ENCODE measurements at places on chromosomes 2 and 18. TPM values are rescaled to one million over a fixed set of nuclear protein-coding genes. Genes with fewer than 3 reads are reported as not detected.

The ST8SIA3 gene
- not detected for total RNA-seq

The AQP12B gene
- total RNA-seq = not detected

DNA sequence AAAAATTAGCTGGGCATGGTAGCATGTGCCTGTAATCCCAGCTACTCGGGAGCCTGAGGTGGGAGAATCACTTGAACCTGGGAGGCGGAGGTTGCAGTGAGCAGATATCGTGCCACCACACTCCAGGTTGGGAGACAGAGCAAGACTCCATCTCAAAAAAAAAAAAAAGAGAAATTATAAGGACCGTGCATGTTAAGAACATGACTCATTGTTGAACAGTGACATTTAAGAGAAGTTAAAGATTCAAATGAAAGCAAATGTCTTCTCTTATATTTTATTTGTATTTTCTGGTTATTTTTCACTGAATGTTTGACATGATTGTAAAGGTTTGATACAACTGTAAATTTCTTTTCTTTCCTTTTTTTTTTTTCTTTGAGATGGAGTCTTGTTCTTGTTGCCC lies 69.6 kb downstream of the APLF start:
- H3K27me3 ChIP-seq = no peaks in the 10 kb centered on the region
- no peak overlapping the region for H3K27ac ChIP-seq

DNA sequence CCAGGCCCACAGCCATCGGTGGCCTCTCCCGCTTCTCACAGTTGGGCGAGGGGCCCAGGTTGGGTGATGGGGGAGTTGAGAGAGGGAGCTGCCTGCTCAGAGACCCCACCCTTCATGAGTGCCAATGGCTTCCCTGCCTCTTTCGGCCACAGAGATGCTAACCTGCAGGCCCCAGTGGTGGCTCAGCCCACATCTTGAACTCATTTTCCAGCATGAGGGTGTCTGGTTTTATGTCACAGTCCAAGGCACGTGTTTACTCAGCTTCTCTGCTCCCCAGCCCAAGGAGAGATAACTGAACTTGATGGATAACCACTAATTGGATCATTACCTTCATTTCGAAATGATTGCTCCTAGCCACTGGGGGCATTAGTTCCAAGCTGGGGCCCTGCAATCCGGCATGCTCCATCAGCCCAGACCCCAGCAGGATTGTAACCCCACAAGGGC lies 45.9 kb upstream of the SIX2 start:
- no peak overlapping the region for H3K27ac ChIP-seq
- no peak overlapping the region for H3K4me3 ChIP-seq
- H3K27me3 ChIP-seq = no peaks in the 10 kb centered on the region
- no peak for DNase-seq

DNA sequence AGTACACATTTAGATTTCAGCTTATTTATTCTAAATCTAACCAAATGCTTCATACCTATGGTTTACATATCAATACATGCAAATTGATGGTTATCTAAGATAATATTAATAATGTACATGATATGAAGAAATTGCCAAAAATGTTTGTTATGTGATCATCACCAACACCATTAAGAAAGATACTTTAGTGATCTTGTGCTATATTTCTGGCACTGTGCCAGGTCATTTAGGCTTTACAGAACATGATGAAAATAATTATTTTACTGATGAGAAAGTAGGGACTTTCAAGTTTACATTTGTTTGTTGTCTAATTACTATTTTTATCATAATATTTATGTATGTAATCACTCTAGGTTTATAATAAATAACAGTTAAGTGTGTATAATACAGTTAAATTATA lies 158.3 kb downstream of the GULP1 start:
- H3K27ac ChIP-seq = no peak overlapping the region
- H3K27me3 ChIP-seq = no peaks in the 10 kb centered on the region
- H3K36me3 ChIP-seq = no peaks in the 10 kb centered on the region

- peak overlapping the region; percentile 25 for H3K4me3 ChIP-seq
- H3K27ac ChIP-seq = peak overlapping the region; percentile 69
- H3K4me1 ChIP-seq = peaks cover 80% of the 10 kb centered on the region
- no peaks in the 10 kb centered on the region for H3K27me3 ChIP-seq
- no peak for DNase-seq
Measured at GRCh38 chr2:201130524-201131186, 14.7 kb downstream of the CFLAR start.

DNA sequence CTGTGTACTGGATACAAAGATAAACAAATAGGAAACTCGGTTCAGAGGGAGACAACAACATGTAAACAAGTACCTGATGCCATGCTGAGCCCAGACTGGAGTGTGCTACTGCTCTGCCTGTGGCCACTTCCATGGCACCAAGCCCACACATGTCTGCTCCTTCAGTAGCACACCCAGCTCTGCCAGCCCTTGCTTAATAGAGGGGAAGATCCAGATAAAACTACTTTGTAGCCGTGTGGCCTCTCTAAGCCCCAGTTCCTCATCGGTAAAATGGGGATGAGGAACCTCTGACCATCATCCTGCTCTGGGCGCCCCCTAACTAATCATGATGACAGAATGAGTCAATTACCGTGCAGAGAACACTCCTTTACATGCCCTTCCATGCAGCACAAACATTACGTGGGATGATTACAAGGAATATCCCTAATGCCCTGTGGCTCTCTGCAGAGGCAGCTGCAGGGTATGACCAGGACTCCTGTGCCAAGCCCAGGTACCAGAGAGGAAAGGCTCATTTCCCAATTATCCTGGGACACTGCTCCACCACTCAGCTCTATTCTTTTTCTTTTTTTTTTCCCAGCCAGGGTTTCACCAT lies 34.9 kb downstream of the DNMT3A start:
- DNase-seq = no peak
- H3K27ac ChIP-seq = peak overlapping the region; percentile 62
- H3K4me1 ChIP-seq = peaks cover 94% of the 10 kb centered on the region
- peaks cover 70% of the 10 kb centered on the region for H3K36me3 ChIP-seq

- no peaks in the 10 kb centered on the region for H3K27me3 ChIP-seq
- no peaks in the 10 kb centered on the region for H3K36me3 ChIP-seq
- no peak overlapping the region for H3K27ac ChIP-seq
- no peak overlapping the region for H3K4me3 ChIP-seq
Measured at GRCh38 chr2:208496129-208496528, 89.5 kb downstream of the PTH2R start.

DNA sequence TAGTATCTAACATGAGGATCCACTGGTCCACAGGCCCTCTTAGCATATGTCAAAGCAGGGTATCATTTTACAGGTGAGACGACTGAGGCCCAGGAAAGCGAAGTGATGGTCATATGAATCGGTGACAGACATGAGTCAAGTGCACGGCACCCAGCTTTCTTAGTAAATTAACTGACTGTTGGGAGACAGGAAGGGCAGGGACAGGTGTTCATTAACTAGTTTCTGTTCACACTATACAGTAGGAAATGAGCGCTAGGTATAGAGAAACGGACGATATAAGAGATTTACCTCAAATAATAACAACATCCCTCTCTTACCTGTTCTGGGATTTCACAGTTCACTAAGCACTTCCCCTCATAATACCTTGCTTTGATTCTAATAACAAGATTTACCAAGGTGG lies 1.7 kb upstream of the SMARCAL1 start:
- DNase-seq = no peak
- no peak overlapping the region for H3K27ac ChIP-seq
- H3K4me1 ChIP-seq = peaks cover 13% of the 10 kb centered on the region
- H3K36me3 ChIP-seq = peaks cover 9% of the 10 kb centered on the region
- no peak overlapping the region for H3K4me3 ChIP-seq

DNA sequence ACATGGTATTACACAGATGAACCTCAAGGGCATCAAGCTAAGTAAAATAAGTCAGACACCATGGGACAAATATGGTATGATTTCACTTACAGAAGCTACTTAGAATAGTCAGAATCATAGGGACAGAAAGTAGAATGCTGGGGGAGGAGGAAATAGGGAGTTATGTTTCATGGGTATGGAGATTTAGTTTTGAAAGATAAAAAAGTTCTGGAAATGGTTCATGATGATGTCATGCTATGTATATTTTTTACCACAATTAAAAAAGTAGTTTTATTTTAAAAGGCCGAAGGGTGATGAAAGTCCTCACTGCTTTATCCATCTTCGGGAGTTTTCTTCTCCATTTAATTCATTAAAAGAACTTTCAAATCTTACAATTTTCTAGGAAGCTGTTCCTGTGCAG lies 181.9 kb downstream of the CALCRL start:
- no peak for DNase-seq
- H3K27me3 ChIP-seq = no peaks in the 10 kb centered on the region
- no peak overlapping the region for H3K4me3 ChIP-seq
- no peaks in the 10 kb centered on the region for H3K4me1 ChIP-seq

GRCh38 chr2:122179492-122180165 lies 424.2 kb downstream of the TSN start:
- no peaks in the 10 kb centered on the region for H3K27me3 ChIP-seq
- no peak for DNase-seq
- H3K4me1 ChIP-seq = no peaks in the 10 kb centered on the region
- H3K36me3 ChIP-seq = no peaks in the 10 kb centered on the region

DNA sequence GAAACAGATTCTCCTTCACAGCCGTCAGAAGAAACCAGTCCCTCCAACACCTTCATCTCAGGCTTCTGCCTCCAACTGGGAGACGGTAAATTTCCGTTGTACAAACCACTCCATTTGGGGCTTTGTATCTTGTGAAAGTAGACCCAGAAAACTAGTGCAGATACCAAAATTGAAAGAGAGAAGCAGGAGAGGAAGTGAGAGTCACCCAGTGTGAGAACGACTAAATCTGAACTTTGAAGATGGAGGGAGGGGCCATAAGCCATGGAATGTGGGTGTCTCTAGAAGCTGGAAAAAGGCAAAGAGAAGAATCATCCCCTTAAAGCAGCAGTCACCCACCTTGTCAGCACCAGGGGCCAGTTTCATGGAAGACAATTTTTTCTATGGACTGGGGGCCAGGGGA lies 88.3 kb upstream of the LRATD1 start:
- no peaks in the 10 kb centered on the region for H3K36me3 ChIP-seq
- DNase-seq = no peak
- no peaks in the 10 kb centered on the region for H3K4me1 ChIP-seq
- H3K4me3 ChIP-seq = no peak overlapping the region
- H3K27me3 ChIP-seq = no peaks in the 10 kb centered on the region

- H3K27ac ChIP-seq = no peak overlapping the region
- H3K4me3 ChIP-seq = no peak overlapping the region
- H3K4me1 ChIP-seq = no peaks in the 10 kb centered on the region
Measured at GRCh38 chr2:8003462-8004075, 678.3 kb upstream of the ID2 start.
